GM04503 (cell line): ENCODE measurements at places on chromosomes 2 and 18.
A peak's percentile ranks its signal among the peaks of the same experiment; 100 is the strongest.

- DNase-seq: no peak
Observed at GRCh38 chr2:129329574-129329973, 649.9 kb upstream of the RAB6C start.

DNA sequence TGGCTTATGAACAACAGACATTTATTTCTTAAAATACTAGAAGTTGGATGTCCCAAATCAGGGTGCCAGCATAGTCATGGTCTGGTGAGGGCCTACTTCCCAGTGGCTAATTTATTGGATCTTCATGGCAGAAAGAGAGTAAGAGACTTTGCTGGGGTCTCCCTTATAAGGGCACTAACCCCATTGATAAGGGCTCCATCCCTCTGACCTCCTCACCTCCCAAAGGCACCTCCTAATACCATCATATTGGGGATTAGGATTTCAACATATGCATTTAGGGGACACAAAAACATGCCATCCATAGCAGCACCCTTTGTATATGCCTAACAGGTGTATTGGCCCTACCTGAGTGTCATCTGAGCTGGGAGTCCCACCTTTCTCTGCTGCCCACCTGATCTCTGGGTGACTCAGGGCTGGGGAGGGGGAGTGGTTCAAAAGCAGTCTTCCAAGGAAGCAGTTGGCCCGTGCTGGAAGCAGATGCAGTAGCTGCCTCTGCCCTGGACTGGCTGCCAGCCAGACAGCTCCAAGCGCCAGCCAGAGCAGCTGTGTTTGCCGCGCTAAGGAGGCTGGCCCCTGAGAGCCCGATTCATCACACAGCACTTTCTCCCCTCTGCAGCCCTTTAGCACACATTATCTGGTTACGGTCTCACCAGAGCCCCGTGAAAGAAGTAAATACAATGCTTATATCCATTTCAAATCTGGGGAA is 84.6 kb downstream of the SMAD7 start:
- no peak for DNase-seq

DNA sequence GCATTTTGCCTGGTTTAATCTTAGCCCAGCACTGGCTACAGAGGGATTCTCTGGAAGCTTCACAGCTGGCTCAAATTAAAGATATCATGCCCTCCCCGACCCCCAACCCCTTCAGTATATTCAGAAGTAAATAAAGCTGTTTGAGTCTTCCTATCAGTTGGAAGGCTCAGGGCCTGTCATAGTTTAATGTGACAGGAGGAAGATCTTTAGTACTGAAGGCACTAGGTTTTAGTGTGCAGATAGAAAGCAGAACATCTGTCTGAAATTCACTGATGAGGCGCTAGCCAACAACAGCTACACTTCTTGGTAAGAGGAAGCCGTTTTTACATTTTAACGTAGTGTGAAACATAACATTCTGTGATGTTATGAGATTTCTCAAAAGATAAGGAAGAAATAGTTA is 969.1 kb upstream of the CDH2 start:
- no peak for DNase-seq

DNA sequence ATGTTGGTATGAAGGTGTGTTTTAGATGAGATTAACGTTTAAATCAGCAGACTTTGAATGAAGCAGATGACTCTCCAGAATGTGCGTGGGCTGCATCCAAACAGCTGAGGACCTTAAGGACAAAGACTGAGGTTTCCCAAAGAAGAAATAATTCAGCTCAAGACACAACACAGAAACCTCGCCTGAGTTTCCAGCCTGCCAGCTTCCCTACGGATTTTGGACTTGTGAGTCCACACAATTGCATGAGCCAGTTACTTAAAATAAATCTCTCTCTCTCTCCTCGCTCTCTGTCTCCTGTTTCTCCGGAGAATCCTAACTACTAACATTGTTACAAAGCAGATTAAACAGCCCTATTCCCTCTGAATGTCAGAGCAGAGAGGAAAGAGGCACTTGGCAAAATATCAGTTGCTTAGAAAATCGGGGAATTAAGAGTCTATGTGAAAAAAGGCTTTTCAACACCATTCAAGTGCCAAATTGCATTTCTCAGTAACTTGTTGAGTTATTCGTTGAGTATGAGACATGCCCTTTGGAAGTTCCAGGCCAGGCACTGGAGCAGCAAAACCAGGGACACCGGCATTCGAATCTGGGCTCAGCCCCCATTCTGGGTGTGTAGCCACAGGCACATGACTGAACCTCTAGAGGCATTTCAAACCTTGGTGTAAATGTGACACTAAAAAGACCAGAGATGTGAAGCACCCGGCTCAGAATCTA is 174.6 kb upstream of the PID1 start:
- DNase-seq: peak; percentile 24

- DNase-seq: no peak
Observed at GRCh38 chr2:19722531-19722971, 179.2 kb downstream of the TTC32 start.

- DNase-seq: no peak
Observed at GRCh38 chr2:70514612-70515055, 39.0 kb downstream of the TGFA start.

- DNase-seq: no peak
Observed at GRCh38 chr2:85678377-85678776, 10.4 kb upstream of the SFTPB start.

DNA sequence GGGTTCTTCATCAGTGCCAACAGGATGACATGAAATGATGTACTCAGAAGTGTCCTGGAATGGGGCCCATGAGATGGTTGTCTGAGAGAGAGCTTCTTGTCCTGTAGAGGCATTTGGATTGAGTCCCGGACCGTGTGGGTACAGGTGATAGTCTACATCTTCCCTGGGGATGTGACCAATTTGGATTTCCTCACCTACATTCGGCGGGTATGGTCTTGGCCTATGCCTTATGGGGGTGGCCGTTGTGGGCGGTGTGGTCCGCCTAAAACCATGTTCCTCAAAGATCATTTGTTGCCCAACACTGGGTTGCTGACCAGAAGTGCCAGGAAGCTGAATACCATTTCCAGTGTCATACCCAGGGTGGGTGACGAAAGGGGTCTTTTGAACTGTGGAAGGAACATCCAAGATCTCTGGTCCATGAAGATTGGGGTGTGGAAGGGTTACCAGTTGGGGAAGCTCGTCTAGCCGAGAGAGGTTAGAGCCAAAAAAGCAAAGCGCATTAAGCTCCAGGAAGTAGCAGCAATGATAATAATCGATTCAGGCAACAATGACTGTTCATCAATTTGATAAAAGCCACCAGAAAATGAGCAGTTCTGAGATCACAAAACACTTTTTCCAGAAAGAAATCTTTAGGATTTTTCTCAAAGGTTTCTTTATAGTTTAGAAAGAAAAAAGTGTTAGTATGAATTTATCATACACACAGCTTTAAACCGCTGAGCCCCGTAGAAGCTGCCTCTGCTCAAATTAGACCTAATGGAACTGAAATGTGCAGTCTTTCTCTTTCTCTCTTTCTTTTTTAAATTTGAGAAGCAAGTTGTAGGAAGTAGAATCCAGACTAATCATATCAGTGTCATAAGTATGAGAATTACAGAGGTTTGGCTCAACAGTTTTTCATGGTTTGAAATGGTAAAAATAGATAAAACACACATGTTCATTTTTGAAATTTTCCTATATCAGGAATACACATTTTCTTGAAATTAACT is 60.3 kb downstream of the ATIC start:
- no peak for DNase-seq

GRCh38 chr2:115572746-115573145 is 1130.3 kb downstream of the DPP10 start:
- no peak for DNase-seq

DNA sequence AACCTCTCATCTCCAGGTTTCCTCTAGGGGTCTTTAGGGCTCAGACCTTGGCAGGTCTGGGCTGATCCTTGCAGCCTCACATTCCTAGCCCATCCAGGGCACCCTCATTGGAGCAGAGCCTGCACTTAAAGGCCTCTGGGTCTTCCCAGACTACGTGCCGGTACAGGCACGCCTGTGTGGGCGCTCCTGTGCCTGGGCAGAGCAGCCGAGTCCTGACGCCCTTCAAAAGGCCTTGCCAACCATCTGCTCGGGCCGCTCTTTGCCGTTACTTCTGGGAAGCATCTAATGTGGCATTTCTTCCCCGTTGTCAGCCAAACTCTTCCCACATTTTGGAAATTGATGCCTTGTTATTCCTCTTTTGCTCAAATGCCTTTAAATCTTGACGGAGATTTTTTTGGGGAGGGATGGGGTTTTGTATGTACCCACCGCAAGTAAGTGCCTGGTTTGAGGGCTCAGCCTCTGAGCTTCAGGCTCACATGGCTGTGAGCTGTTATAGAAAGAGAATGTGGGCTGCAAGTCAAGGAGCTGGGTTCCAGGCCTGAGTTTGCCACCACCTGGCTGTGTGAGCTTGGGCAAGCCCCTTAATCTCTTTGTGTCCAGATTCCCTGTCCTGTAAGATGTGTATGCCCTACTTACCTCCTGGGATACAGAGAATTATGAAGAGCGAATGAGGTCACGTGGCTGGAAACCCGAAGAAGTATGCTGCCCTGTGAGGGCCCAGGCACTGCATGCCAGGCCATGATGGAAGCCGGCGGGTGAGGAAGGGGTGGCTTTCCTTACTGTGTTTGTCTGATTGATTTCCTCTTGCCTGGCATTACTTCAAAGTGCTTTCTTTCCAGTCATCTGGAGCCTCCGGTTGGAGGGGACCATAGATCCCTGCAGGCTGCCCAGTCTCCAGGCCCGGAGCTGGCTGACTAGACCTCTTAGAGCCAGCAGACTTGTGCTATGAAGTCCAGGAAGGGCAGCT is 20.6 kb downstream of the EHD3 start:
- DNase-seq: no peak

GRCh38 chr2:126736133-126736874 is 80.3 kb downstream of the GYPC start:
- DNase-seq: peak; percentile 3

- DNase-seq: no peak
Observed at GRCh38 chr2:173355866-173356508, 1.3 kb downstream of the CDCA7 start.

DNA sequence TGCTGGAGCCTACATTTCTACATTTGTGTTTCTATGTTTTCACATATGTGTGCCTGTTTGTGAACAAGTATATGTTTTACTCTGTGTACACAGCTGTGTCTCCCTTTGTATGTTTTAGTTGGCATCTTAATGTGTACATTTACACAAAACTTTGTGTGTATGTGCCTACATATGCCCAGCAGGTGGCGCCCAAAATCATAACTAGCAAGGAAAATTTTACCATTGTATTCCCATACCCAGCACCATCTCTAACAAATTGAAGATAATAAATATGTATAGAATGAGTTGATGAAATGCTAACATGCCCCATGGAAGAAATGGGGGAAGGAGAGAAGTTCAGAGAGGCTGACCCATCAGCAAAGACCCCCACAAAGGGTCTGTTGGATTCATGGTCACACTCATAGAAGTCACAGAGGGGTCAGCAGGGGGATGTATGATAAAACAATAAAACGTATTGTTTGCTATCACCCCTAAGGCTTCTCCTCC is 48.1 kb downstream of the PKDCC start:
- DNase-seq: no peak

GRCh38 chr2:241720099-241720498 is 14.3 kb upstream of the D2HGDH start:
- DNase-seq: no peak

DNA sequence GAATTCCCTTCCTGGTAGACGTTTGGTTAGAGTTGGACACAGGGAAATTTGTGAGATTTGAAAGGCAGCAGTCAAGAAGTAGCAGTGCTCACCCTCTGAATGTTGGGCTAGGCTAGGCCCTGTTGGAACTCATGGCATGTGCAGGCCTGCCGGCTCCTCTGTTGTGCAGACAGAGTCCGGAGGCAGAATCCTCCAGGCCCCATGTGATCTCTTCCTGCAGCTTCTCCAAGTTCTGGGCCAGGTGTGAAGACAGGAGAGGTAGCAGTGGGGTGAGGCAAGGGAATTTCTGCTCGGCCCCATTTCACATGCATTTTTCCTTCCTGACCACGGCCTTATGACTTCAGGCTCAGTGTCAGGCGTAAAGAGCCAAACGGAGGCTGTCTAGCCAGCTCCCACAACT is 36.9 kb upstream of the RAB31 start:
- no peak for DNase-seq

- DNase-seq: no peak
Observed at GRCh38 chr2:241637795-241638660, 535 bp downstream of the ATG4B start.

- DNase-seq: no peak
Observed at GRCh38 chr2:9939587-9940485, 11.7 kb upstream of the GRHL1 start.

DNA sequence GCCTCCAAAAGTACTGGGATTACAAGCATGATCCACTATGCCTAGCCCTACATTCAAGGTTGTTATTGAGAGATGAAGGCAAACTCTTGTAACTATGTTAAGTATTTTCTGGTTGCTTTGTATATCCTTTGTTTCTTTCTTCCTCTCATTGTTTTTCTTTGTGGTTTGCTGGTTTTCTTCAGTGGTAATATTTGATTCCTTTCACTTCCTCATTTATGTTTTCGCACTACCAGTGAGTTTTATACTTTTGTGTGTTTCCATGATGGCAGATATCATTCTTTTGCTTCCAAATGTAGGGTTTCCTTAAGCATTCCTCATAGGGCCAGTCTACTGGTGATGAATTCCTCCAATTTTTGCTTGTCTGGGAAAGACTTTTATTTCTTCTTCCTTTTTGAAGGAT is 90.2 kb downstream of the NCK2 start:
- DNase-seq: no peak

DNA sequence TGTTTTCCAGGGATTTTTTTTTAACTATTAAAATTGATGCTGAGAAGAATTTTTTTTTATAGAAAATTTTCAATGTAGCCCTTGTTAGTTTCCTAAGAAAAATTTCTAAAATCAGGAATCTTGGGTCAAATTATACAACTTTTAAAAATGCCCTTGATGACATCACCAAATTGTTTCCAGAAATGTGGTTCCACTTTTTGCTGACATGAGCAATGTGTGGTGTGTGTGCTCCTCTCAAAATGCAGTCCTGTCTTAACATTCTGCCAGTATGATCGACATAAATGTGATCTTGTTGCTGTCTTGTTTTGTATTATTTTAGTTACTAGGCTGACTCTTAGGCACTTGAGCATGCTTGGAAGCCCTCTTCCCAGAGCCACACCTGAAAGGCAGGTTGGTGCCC is 89.7 kb upstream of the ST6GAL2 start:
- no peak for DNase-seq

DNA sequence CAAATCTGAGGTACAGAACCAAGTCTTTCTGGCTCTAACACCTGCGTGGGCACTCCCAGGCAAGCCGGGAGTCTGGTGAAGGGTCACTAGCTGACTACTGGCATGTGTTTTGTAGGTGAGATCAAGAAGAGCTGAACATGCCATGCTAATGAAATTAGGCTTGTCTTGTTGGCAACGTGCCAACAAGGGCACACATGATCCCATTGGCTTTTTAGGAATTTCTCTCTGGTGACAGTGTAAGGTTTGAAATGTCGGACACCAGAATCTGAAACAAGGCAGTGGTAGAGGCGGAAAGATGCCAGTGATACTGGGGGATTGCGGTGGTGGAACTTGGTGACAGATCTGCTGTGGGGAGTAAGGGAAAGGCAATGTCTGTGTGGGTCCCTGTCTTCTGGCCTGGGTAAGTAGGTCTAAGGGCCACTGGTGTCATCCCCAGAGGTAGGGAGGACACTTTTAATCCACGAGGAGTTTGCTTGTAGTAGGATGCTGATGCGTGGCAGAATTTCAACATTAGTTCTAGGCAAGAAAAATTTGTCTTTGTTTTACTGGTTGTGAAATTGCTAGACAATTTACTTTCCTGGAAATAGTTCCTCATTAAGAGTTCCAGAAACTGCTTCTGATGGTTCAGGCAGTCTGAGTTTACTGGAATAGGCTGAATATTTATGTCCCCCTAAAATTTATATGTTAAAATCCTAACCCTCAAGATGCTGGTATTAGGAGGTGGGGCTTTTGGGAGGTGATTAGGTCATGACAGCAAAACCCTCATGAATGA is 52.6 kb upstream of the ACMSD start:
- no peak for DNase-seq

- no peak for DNase-seq
Observed at GRCh38 chr18:79396431-79397246, 909 bp downstream of the NFATC1 start.
